Activated CD8-positive, alpha-beta memory T cell treated with anti-CD3 and anti-CD28 coated beads, Interleukin-2, amount 10 ng/mL, durations not matched to agents 7 days and 5 days (primary cell): ENCODE measurements at places on chromosomes 3 and 15. TPM values are rescaled to one million over a fixed set of nuclear protein-coding genes. Genes with fewer than 3 reads are reported as not detected.
A peak's percentile ranks its signal among the peaks of the same experiment; 100 is the strongest.

The ATP8B4 gene
- 98.3 TPM for total RNA-seq

The CIB1 gene
- total RNA-seq, result 127 TPM

The WNT5A gene
- total RNA-seq, result not detected

- H3K27me3 ChIP-seq, result peaks cover 18% of the 10 kb centered on the region
- no peaks in the 10 kb centered on the region for H3K36me3 ChIP-seq
- H3K27ac ChIP-seq, result no peak overlapping the region
- H3K4me1 ChIP-seq, result no peaks in the 10 kb centered on the region
- no peak overlapping the region for H3K4me3 ChIP-seq
- DNase-seq, result no peak
These were observed 9.8 kb upstream of the EPHB3 start for GRCh38 chr3:184551614-184552256.

DNA sequence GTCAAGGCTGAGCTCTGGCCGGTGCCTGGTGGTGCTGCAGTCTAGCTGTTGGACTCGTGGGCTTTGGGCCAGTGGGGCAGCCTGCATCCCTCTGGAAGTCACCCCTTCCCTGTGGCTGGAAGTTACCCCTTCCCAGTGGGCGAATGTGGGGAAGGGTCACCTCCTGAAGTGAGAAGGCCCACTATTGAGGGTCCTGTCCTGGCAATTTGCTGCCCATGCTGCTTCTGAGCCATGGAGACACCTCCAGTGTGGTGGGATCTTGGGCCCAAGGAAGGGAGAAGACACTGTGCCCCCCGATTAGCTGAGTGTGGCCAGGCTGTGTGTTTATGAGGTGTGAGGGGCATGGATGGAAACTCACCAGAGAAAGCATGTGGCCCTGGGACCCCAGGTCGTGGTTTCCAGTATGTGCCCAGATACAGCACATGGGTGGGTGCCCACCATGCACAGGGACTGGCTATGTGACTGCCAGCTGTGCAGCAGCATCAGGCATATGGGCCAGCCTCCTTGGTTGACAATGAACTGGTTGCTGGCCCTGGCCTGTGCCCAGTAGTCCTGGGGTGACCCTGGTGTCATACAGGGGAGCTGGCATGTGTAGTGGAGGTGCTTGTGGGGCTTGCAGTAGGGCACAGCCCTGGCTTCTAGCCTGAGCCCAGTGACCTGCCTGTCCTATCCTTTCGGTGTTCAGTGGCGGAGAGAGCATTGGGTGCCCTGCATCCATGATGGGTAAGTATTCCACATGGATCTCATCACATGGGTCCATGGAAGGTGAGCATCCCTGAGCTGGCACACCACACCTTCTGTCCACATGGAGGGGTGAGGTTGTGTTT is 221.2 kb downstream of the SNRPN start:
- H3K4me3 ChIP-seq, result no peak overlapping the region
- H3K36me3 ChIP-seq, result no peaks in the 10 kb centered on the region
- no peaks in the 10 kb centered on the region for H3K4me1 ChIP-seq
- peak; percentile 15 for DNase-seq
- H3K27me3 ChIP-seq, result no peaks in the 10 kb centered on the region
- H3K27ac ChIP-seq, result no peak overlapping the region

GRCh38 chr15:48463366-48463880 is 132.2 kb downstream of the DUT start:
- DNase-seq, result no peak
- no peaks in the 10 kb centered on the region for H3K4me1 ChIP-seq
- H3K4me3 ChIP-seq, result no peak overlapping the region
- H3K27ac ChIP-seq, result no peak overlapping the region
- no peaks in the 10 kb centered on the region for H3K36me3 ChIP-seq

The ACVR2B gene
- total RNA-seq, result 4.6 TPM

DNA sequence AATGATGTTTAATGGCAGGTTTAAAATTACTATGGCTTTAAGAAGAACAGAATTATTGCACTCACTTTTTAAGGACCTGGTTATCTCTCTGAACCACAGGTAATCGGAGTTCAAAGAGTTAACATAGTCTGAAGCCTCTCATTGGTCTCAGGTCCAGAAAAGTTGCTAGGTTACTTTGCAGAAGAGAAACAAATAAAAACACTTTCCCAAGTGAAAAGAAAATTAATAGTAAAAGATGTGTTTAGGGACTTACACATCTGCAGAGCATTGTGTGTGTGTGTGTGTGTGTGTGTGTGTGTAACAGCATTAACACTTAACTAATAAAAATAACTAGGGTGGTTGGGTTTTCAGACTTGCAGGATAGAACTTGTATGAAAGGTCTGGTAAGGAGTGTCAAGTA is 1.0 kb downstream of the MASP1 start:
- peaks cover 56% of the 10 kb centered on the region for H3K27me3 ChIP-seq
- no peak overlapping the region for H3K27ac ChIP-seq
- no peak for DNase-seq
- no peaks in the 10 kb centered on the region for H3K4me1 ChIP-seq

DNA sequence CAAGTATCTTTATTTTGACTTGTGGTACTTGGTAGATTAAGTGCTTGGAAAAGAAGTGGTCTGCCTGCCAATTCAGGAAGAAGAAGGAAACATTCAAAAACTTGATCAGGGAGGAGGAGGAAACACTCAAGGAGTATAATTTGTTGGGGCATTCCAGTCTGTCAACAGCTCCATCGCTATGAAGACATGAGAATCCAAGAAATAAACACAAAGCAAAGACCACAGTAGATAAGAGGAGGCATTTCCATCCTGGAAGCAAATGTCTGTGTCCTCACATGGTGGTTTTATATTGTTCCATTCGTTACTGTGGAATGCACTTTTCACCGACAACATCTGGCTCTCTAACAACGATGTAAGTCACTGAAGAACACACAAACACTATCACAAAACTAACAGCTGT is 176.1 kb upstream of the FRMD4B start:
- no peaks in the 10 kb centered on the region for H3K27me3 ChIP-seq
- DNase-seq, result no peak
- H3K27ac ChIP-seq, result no peak overlapping the region
- no peaks in the 10 kb centered on the region for H3K4me1 ChIP-seq
- no peaks in the 10 kb centered on the region for H3K36me3 ChIP-seq
- no peak overlapping the region for H3K4me3 ChIP-seq

- no peaks in the 10 kb centered on the region for H3K36me3 ChIP-seq
- H3K27ac ChIP-seq, result no peak overlapping the region
These were observed 306.8 kb downstream of the TUSC7 start for GRCh38 chr3:117016378-117016777.

- no peaks in the 10 kb centered on the region for H3K36me3 ChIP-seq
- no peaks in the 10 kb centered on the region for H3K4me1 ChIP-seq
- H3K27me3 ChIP-seq, result no peaks in the 10 kb centered on the region
- H3K4me3 ChIP-seq, result no peak overlapping the region
These were observed 208.7 kb downstream of the VGLL3 start for GRCh38 chr3:86782286-86782685.

GRCh38 chr3:45010811-45011333 is 15.2 kb upstream of the CLEC3B start:
- no peaks in the 10 kb centered on the region for H3K27me3 ChIP-seq
- H3K4me1 ChIP-seq, result peaks cover 11% of the 10 kb centered on the region
- peaks cover 30% of the 10 kb centered on the region for H3K36me3 ChIP-seq
- H3K27ac ChIP-seq, result no peak overlapping the region

- H3K27ac ChIP-seq, result peak overlapping the region; percentile 74
- no peaks in the 10 kb centered on the region for H3K27me3 ChIP-seq
- no peak for DNase-seq
- H3K4me3 ChIP-seq, result peak overlapping the region; percentile 7
- peaks cover 63% of the 10 kb centered on the region for H3K4me1 ChIP-seq
- H3K36me3 ChIP-seq, result peaks cover 70% of the 10 kb centered on the region
These were observed 104.2 kb downstream of the CBLB start for GRCh38 chr3:105764378-105765307.

The CRYBG3 gene
- total RNA-seq, result 6.1 TPM

The CDHR4 gene
- total RNA-seq, result not detected

DNA sequence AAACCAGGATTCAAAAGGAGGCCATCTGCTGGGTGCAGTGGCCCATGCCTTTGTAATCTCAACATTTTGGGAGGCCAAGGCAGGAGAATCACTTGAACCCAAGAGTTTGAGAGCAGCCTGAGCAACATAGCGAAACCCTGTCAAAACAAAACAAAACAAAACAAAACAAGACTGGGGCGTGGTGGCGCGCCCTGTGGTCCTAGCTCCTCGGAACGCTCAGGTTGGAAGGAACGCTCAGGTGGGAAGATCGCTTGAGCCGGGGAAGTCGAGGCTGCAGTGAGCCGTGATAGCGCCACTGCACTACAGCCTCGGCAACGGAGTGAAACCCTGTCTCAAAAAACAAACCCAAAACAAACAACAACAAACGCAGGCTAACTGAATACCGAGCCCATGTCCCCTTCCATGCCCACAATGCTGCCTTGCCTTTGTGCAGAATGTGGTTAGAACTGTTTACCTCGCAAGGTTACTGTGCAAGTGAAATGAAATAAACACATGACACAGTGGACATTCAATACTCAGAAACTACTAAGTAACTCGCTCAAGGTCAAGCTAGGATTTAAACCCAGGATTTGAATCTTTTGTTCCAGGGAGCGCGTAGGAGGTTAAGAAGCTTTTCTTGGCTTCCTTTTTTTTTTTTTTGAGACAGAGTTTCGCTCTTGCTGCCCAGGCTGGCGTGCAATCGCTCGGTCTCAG is 766 bp upstream of the EMC4 start:
- peaks cover 29% of the 10 kb centered on the region for H3K4me1 ChIP-seq
- peak overlapping the region; percentile 97 for H3K4me3 ChIP-seq
- no peaks in the 10 kb centered on the region for H3K27me3 ChIP-seq
- peaks cover 15% of the 10 kb centered on the region for H3K36me3 ChIP-seq
- peak overlapping the region; percentile 96 for H3K27ac ChIP-seq

The CORO2B gene
- total RNA-seq, result not detected

DNA sequence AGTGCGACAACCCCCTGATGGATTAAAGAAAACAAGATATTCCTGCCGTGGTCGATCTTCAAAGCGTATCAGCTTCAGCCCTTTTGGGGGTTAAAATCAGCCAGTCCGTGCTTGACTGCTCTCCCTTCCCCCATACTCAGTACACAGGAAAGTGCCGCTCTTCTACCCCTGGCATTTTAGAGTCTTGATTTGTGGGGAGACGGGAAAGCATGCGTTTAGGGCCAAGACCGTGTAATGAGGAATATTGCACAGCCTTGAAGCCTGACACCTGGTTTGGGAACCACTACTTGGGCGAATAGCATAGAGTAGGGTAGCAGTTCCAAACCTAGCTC is 540 bp upstream of the EDC3 start:
- peaks cover 2% of the 10 kb centered on the region for H3K36me3 ChIP-seq
- peaks cover 39% of the 10 kb centered on the region for H3K4me1 ChIP-seq
- H3K27me3 ChIP-seq, result peaks cover 2% of the 10 kb centered on the region
- peak overlapping the region; percentile 99 for H3K4me3 ChIP-seq
- no peak for DNase-seq
- peak overlapping the region; percentile 100 for H3K27ac ChIP-seq

DNA sequence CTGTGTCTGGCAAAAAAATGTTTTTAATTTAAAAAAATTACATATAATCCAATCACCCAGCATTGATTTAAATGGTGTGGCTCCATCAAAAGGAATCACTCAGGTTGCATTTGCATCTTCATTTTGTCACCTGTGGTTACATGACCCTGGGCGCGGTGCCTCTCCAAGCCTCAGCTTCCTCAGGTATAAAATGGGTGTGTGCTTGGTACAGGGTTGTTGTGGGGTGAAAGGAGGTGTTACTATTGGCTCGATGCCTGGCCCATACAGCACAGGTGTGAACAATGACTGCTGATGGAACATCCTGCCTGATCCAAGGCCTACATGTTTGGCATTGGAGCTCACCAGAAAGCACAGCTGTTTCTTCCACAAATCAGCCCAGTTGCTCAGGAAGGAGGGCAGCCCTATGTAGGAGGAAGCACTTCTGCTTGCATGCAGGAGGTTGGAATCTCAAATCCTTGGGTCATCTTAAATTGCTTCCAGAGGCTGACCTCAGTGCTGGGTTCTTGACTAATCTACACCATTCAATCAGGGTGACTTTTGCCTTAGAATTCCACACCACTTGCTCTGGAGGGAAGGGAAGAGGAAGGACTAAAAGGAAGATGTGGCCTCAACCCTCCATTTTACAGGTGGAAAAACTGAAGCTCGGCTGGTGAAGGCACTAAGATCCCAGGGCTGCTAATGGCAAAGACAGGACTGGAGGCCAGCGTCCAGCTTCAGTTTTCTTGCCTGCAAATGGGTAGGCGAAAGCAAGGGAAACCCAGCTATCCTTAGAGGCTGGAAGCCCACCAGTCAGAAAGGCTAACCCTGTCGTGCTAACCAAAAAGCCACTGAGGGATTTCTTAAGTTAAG is 31.7 kb downstream of the BHLHE40 start:
- H3K27ac ChIP-seq, result peak overlapping the region; percentile 96
- no peaks in the 10 kb centered on the region for H3K27me3 ChIP-seq
- H3K4me1 ChIP-seq, result peaks cover 92% of the 10 kb centered on the region
- H3K36me3 ChIP-seq, result peaks cover 6% of the 10 kb centered on the region
- peak overlapping the region; percentile 43 for H3K4me3 ChIP-seq

DNA sequence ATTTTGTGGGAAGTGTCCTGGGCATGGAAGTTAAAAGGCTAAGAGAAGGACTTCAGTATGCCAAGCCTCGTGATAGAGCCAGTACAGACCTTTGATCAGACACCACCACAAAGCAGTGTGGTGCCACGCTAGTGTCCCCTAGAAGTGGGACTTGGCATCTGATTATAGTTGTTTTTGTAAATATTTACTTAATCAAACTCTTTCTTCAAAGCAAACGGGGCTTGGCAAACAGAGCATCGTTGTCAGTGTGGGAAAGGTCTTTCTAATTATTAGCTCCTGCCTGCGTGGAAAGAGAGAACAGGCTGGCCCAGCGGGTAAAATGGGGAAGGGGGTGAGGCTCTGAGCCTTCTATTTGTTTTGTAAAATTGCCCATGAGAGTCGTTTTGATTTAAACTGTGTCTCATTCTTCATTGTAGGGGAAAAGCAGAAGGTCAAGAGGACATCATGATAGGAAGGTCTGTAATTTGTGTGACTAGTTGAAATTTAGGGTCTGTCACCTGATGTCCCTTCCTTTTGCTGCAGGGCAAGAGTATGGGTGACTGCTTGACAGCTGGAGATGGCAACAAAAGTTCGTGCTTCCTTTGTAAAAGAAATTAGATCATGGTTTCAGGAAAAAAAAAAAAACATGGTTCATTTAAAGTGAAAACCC is 105.0 kb downstream of the IQCH start:
- H3K4me3 ChIP-seq, result no peak overlapping the region
- H3K27me3 ChIP-seq, result peaks cover 12% of the 10 kb centered on the region
- no peak overlapping the region for H3K27ac ChIP-seq
- H3K4me1 ChIP-seq, result no peaks in the 10 kb centered on the region
